Thymus (tissue), 14 donors: ENCODE measurements at places on chromosomes 7 and 10. TPM values are rescaled to one million over a fixed set of nuclear protein-coding genes. Genes with fewer than 3 reads are reported as not detected.

The MAGI2 gene
- 0.42 TPM for total RNA-seq

The STOX1 gene
- 10.3 TPM for total RNA-seq

The NANOS1 gene
- total RNA-seq = 0.52 TPM

The C7orf33 gene
- total RNA-seq = not detected

The DIP2C gene
- total RNA-seq = 2.2 TPM

- no peaks in the 10 kb centered on the region for H3K27me3 ChIP-seq
- H3K4me3 ChIP-seq = no peak overlapping the region
- DNase-seq = no peak
- no peaks in the 10 kb centered on the region for H3K4me1 ChIP-seq
- no peaks in the 10 kb centered on the region for H3K36me3 ChIP-seq
Measured at GRCh38 chr7:103598326-103598905, 152.4 kb upstream of the SLC26A5 start.

- no peaks in the 10 kb centered on the region for H3K4me1 ChIP-seq
- no peak overlapping the region for H3K4me3 ChIP-seq
- no peaks in the 10 kb centered on the region for H3K27me3 ChIP-seq
- H3K27ac ChIP-seq = no peak overlapping the region
Measured at GRCh38 chr10:126876456-126876855, 28.8 kb upstream of the DOCK1 start.

- peaks cover 66% of the 10 kb centered on the region for H3K27me3 ChIP-seq
- H3K4me3 ChIP-seq = no peak overlapping the region
- no peak overlapping the region for H3K27ac ChIP-seq
- no peaks in the 10 kb centered on the region for H3K36me3 ChIP-seq
- DNase-seq = no peak
- peaks cover 16% of the 10 kb centered on the region for H3K4me1 ChIP-seq
Measured at GRCh38 chr7:27148031-27148755, 619 bp upstream of the HOXA6 start.

GRCh38 chr7:79386688-79387422 lies 66.6 kb downstream of the MAGI2 start:
- no peak overlapping the region for H3K4me3 ChIP-seq
- no peaks in the 10 kb centered on the region for H3K4me1 ChIP-seq
- no peak overlapping the region for H3K27ac ChIP-seq
- no peak for DNase-seq

DNA sequence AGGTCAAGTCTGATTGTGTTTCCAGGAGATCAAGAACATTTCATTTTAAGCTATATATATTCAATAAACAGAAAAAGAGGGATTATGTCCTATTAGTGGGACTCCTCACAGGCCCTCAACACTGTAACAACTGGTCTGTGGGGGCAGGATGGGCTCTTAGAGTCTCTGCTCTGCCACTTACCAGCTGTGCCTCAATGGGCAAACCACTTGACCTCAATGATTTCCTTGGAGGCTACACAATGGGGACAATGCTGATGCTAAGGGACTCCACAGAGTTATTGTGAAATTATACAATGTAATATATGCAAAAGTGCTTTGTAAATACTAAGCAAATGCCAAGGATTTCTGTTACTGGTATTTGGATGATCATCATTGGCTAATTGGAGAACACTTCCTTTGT lies 33.2 kb upstream of the MXI1 start:
- no peak for DNase-seq
- H3K27me3 ChIP-seq = peaks cover 66% of the 10 kb centered on the region
- peaks cover 6% of the 10 kb centered on the region for H3K4me1 ChIP-seq
- no peak overlapping the region for H3K4me3 ChIP-seq
- no peaks in the 10 kb centered on the region for H3K36me3 ChIP-seq
- H3K27ac ChIP-seq = no peak overlapping the region

GRCh38 chr10:123427165-123427786 lies 238.9 kb upstream of the GPR26 start:
- H3K27ac ChIP-seq = no peak overlapping the region
- H3K27me3 ChIP-seq = no peaks in the 10 kb centered on the region
- DNase-seq = no peak
- no peaks in the 10 kb centered on the region for H3K36me3 ChIP-seq
- H3K4me1 ChIP-seq = no peaks in the 10 kb centered on the region
- H3K4me3 ChIP-seq = no peak overlapping the region

GRCh38 chr10:98676895-98677294 lies 230.2 kb upstream of the HPS1 start:
- no peak overlapping the region for H3K27ac ChIP-seq
- DNase-seq = no peak
- H3K27me3 ChIP-seq = no peaks in the 10 kb centered on the region
- H3K4me1 ChIP-seq = no peaks in the 10 kb centered on the region

- H3K4me1 ChIP-seq = no peaks in the 10 kb centered on the region
- no peak overlapping the region for H3K4me3 ChIP-seq
- DNase-seq = no peak
- H3K27ac ChIP-seq = no peak overlapping the region
- H3K27me3 ChIP-seq = no peaks in the 10 kb centered on the region
Measured at GRCh38 chr7:137771273-137771672, 75.5 kb downstream of the DGKI start.

DNA sequence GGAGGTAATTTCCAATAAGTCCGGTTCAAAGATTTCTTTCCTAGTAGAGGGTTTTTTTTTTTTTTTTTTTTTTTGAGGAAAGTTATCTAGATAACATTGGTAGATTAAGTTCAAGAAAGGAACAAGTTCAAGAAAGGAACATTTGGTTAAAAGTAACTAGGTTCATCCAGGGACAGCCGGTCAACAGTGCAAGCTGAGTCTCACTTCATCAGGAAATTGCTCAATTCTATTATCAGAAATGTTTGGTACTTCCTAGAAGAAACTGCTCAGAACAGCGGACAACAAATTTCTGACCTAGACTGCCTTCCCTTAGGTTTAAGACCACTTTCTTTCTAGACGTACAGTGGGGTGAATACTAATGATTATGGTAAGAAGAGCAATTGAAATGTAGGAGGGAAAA lies 3.7 kb upstream of the IL2RA start:
- no peak for DNase-seq
- no peaks in the 10 kb centered on the region for H3K36me3 ChIP-seq
- peaks cover 6% of the 10 kb centered on the region for H3K27me3 ChIP-seq

DNA sequence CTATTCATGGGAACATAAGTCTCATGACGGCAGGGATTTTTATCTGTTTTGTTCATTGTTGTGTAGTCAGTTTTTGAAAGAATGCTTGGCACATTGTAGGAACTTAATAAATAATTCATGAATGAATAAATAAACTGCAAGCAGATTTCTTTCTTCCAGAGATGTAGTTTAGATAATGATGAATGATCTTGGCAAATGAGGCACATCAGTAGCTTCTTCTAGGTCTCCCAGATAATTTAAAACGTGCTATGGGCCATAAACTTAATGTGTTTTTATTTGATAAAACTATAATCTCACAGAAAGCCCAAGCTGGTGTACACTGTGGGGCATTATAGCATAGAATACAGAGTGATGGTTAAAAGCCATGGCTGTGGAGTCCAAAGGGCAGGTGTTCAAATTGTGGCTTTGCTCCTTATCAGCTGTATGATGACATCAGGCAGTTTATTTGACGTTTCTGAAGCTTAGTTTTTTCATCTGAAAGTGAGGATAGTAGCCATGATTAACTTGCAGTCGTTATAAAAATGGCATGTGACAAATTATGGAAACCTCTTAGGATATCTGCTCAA lies 3.5 kb downstream of the MGAM start:
- H3K4me3 ChIP-seq = no peak overlapping the region
- H3K4me1 ChIP-seq = no peaks in the 10 kb centered on the region
- no peak for DNase-seq
- no peaks in the 10 kb centered on the region for H3K36me3 ChIP-seq

- DNase-seq = no peak
- H3K4me1 ChIP-seq = no peaks in the 10 kb centered on the region
- no peak overlapping the region for H3K4me3 ChIP-seq
- no peak overlapping the region for H3K27ac ChIP-seq
- no peaks in the 10 kb centered on the region for H3K36me3 ChIP-seq
Measured at GRCh38 chr10:112369495-112370423, 4.2 kb upstream of the ACSL5 start.

DNA sequence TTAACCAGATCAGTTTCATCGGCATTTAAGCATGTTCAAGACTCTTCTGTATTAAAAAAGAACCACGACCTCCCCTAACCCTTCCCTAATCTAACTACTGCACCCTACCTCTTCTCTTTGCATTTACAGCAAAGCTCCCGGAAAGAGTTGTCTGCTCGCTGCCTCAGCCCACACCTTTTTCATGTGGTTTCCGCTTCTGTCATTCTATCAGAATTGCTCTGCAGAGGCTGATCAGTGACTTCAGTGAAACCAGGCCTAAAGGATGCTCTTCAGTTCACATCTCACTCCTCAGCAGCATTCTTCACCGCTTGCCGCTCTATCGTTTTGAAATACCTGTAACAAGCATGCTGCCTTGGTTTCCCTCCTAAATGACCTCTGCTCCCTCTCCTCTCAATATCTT lies 160.9 kb downstream of the SDK1 start:
- peaks cover 7% of the 10 kb centered on the region for H3K4me1 ChIP-seq
- DNase-seq = peak; percentile 40
- H3K4me3 ChIP-seq = no peak overlapping the region
- no peaks in the 10 kb centered on the region for H3K36me3 ChIP-seq
- H3K27ac ChIP-seq = no peak overlapping the region

DNA sequence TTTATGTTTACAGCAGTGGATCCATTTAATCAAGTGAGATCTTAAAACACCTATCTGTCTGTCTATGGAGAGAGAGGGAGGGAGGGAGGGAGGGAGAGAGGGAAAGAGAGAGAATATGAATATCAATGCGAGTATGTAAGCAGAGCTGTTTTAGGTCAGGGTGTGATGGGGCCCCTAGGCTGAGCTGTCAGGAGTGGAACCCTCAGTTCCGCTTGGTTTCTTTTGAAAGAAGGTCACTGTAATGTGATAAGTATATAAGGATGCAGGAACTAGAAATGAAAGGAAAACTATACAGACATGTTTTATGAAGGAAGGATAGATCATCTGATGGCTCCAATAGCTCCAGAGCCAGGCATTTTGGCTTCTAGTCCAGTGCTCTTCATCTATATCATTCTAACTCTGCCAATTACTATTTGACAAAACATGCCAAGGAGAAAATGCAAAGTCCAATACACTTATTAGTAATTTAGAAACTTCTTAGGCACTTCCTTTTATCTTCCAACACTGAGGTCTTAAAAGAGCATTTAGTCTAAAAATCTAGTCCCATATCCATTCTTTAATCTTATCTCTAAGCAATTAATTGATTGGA lies 70.3 kb downstream of the NRCAM start:
- no peaks in the 10 kb centered on the region for H3K36me3 ChIP-seq
- H3K4me3 ChIP-seq = no peak overlapping the region
- DNase-seq = no peak
- H3K4me1 ChIP-seq = no peaks in the 10 kb centered on the region

DNA sequence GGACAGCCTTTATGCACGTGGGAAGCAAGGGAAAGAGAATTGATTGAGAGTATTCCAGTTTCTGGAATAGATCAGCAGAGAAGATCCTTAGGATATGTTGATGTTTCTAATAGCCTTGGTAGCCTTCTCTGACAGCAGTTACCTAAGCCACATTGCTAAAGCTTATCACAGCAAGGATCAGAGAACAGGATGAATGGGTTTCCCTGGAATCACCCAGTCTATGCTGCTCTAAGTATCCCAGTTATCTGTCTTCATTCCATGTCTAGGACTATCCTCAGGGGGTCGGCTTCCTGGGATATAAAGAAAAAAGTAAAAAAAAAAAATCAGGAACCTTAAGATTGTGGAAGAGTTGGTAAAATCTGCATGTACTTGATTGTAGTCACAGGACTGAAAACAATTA lies 352.0 kb upstream of the AKR1E2 start:
- no peak overlapping the region for H3K27ac ChIP-seq
- H3K4me1 ChIP-seq = no peaks in the 10 kb centered on the region
- no peak for DNase-seq
- H3K27me3 ChIP-seq = no peaks in the 10 kb centered on the region
- no peak overlapping the region for H3K4me3 ChIP-seq

DNA sequence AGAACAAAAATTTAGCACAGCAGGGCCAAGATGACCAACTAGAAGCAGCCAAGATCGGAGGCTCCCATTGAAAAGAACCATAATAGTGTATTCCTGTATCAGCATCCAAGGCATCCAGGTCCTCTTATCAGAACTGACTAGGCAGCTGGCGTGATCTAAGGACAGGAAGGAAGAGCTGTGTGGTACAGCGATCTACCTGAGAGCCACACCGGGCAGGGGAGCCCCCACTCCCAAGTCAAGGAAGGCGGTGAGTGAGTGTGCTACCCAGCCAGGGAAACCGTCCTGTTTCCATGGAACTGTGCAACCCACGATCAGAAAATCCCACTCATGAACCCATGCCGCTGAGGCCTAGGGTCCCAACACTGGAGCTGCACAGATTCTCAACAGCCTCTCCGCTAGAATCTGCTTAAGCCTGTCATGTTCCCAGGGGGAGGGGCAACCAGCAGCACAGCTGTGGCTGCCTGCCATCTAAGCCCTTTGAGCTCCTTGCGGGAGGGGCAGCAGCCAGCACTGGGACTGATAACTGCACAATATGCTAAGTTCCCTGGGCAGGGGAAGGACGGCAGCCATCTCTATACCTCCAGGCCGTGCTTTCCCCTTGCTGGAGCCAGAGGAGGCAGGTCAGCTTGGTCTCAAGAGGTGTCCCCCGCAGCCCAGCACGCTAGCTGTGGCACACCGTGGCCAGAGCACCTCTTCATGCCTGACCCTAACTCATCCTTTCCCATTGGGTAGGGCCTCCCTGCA lies 213.0 kb upstream of the SMIM30 start:
- no peaks in the 10 kb centered on the region for H3K27me3 ChIP-seq
- H3K36me3 ChIP-seq = no peaks in the 10 kb centered on the region
- no peak overlapping the region for H3K27ac ChIP-seq
- no peak for DNase-seq
- H3K4me3 ChIP-seq = no peak overlapping the region

DNA sequence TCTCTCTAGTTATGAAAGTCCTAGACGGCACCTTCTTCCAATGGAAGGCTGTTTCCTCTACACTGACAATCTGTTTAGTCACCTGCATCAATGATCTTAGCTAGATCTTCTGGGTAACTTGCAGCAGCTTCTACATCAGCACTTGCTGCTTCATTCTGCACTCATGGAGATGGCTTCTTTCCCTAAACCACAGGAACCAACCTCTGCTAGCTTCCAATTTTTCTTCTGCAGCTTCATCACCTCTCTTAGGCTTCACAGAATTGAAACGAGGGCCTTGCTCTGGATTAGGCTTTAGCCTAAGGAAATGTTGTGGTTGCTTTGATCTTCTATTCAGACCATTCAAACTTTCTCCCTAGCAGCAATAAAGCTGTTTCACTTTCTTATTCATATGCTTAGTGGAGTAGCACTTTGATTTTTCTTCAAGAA lies 24.6 kb downstream of the NAMPT start:
- H3K27ac ChIP-seq = no peak overlapping the region
- peaks cover 26% of the 10 kb centered on the region for H3K36me3 ChIP-seq
- no peak for DNase-seq
- H3K27me3 ChIP-seq = no peaks in the 10 kb centered on the region
- no peaks in the 10 kb centered on the region for H3K4me1 ChIP-seq

DNA sequence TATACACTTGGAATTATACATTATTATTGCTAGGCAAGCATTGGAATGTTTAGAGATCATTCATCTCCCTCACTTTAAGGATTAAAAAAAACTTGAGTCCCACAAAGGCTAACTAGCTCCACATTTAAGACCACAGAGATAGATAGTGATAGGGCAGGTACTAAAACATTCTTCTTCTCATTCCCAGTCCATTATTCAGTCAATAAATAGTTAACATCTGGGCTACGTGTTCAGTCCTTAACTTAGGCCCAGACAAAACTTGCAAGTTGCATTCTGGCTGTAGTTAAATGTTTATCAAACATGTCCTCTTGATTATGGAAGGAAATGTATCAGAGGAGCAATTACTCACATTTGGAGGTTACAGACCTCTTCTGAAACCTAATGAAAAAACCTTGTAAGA lies 2.4 kb downstream of the GNG11 start:
- no peak overlapping the region for H3K27ac ChIP-seq
- H3K27me3 ChIP-seq = no peaks in the 10 kb centered on the region
- DNase-seq = no peak
- no peaks in the 10 kb centered on the region for H3K36me3 ChIP-seq
- H3K4me1 ChIP-seq = no peaks in the 10 kb centered on the region
